ENCODE measurements at places on chromosomes 5 and 9. TPM values are rescaled to one million over a fixed set of nuclear protein-coding genes. Genes with fewer than 3 reads are reported as not detected.

- H3K4me1 ChIP-seq = no peaks in the 10 kb centered on the region
- no peaks in the 10 kb centered on the region for H3K36me3 ChIP-seq
- DNase-seq = no peak
- H3K4me3 ChIP-seq = no peak overlapping the region
Observed at GRCh38 chr5:145340099-145340498, 495.0 kb downstream of the PRELID2 start.

GRCh38 chr9:114397219-114397847 is 9.6 kb upstream of the AKNA start:
- peak overlapping the region; percentile 55 for H3K4me3 ChIP-seq
- H3K4me1 ChIP-seq = peaks cover 34% of the 10 kb centered on the region

DNA sequence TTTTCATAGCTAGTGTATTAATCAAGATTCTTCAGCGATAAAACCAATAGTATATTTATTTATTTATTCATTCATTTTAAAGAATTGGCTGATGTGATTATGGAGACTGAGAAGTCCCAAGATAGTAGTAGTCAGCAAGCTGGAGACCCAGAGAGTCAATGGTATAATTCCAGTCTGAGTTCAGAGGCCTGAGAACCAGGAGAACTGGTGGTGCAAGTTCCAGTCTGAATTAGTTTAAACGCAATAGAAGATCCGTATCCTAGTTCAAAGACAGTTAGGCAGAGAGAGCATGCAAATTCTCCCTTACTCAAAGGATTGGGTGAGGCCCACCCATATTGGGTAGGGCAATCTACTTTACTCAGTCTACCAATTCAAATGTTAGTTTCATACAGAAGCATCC is 364.2 kb upstream of the RPS23 start:
- peaks cover 9% of the 10 kb centered on the region for H3K4me1 ChIP-seq
- no peak overlapping the region for H3K27ac ChIP-seq
- H3K4me3 ChIP-seq = no peak overlapping the region
- DNase-seq = no peak

The ADRB2 gene
- 4.6 TPM for total RNA-seq

DNA sequence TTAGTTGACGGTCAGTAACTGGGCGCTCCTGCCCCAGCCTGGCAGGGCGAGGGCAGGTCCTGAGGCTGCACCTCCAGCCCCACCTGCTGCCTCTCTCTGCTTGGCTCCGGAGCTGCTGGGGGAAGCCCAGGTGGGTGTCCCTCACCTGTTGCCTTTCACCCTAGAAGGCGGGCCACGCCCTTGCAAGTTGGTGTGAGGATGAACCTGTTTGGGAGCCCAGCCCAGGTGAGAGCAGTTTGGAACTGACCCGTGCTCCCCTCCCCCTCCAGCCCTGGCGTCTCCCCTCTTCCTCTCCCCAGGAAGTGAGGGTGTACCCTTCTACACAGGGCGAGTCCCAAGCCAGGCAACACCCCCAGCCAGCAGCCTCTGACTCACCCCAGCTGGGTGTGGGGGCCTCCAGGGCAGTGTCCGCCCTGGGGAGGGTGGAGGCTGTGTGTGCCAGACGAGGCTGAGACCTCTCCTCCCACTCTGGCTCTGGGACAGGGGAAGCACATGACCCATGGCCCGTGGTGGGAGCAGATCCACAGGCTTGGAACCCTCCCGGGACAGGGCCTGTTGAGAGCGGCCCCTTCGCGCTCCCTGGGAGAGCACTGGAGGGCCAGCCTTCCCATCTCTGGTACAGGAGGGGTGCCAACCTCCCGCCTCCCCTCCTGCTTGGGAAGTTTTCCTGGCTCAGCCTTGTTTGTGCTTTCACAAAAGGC is 10.4 kb downstream of the LRRC8A start:
- peaks cover 22% of the 10 kb centered on the region for H3K4me1 ChIP-seq
- DNase-seq = peak; percentile 82

The DAB2IP gene
- total RNA-seq = 34.9 TPM

- H3K27me3 ChIP-seq = no peaks in the 10 kb centered on the region
- no peaks in the 10 kb centered on the region for H3K4me1 ChIP-seq
- H3K27ac ChIP-seq = no peak overlapping the region
- DNase-seq = no peak
Observed at GRCh38 chr5:101160002-101160401, 256.9 kb upstream of the ST8SIA4 start.

- no peaks in the 10 kb centered on the region for H3K36me3 ChIP-seq
- H3K27me3 ChIP-seq = no peaks in the 10 kb centered on the region
- no peak overlapping the region for H3K27ac ChIP-seq
- no peak for DNase-seq
- no peak overlapping the region for H3K4me3 ChIP-seq
Observed at GRCh38 chr9:116383133-116383532, 229.5 kb downstream of the PAPPA start.

The CYLC2 gene
- not detected for total RNA-seq

The SPOCK1 gene
- 30.6 TPM for total RNA-seq

The ARRDC1 gene
- total RNA-seq = 93.6 TPM

- no peaks in the 10 kb centered on the region for H3K4me1 ChIP-seq
- no peak overlapping the region for H3K4me3 ChIP-seq
- no peaks in the 10 kb centered on the region for H3K36me3 ChIP-seq
Observed at GRCh38 chr9:76693912-76694311, 70.3 kb upstream of the PCA3 start.

The CARD9 gene
- total RNA-seq = 1.3 TPM

The TRIM23 gene
- total RNA-seq = 17.5 TPM

- H3K4me1 ChIP-seq = no peaks in the 10 kb centered on the region
- H3K27ac ChIP-seq = no peak overlapping the region
- H3K4me3 ChIP-seq = no peak overlapping the region
- no peaks in the 10 kb centered on the region for H3K27me3 ChIP-seq
Observed at GRCh38 chr5:54001976-54002775, 308.2 kb downstream of the ARL15 start.

GRCh38 chr9:127873886-127874285 is 3.6 kb downstream of the AK1 start:
- peak; percentile 86 for DNase-seq
- H3K27ac ChIP-seq = no peak overlapping the region
- H3K4me1 ChIP-seq = peaks cover 45% of the 10 kb centered on the region
- H3K36me3 ChIP-seq = no peaks in the 10 kb centered on the region
- no peaks in the 10 kb centered on the region for H3K27me3 ChIP-seq
- no peak overlapping the region for H3K4me3 ChIP-seq

GRCh38 chr9:37369671-37370070 is 52.8 kb upstream of the GRHPR start:
- H3K4me3 ChIP-seq = no peak overlapping the region
- no peaks in the 10 kb centered on the region for H3K27me3 ChIP-seq
- no peak overlapping the region for H3K27ac ChIP-seq
- H3K36me3 ChIP-seq = no peaks in the 10 kb centered on the region
- no peaks in the 10 kb centered on the region for H3K4me1 ChIP-seq
- no peak for DNase-seq

- H3K4me1 ChIP-seq = peaks cover under 1% of the 10 kb centered on the region
- no peaks in the 10 kb centered on the region for H3K36me3 ChIP-seq
- DNase-seq = no peak
- H3K27ac ChIP-seq = no peak overlapping the region
- H3K4me3 ChIP-seq = no peak overlapping the region
- H3K27me3 ChIP-seq = no peaks in the 10 kb centered on the region
Observed at GRCh38 chr9:136609838-136610311, 52.8 kb upstream of the EGFL7 start.

The GLRA1 gene
- not detected for total RNA-seq

DNA sequence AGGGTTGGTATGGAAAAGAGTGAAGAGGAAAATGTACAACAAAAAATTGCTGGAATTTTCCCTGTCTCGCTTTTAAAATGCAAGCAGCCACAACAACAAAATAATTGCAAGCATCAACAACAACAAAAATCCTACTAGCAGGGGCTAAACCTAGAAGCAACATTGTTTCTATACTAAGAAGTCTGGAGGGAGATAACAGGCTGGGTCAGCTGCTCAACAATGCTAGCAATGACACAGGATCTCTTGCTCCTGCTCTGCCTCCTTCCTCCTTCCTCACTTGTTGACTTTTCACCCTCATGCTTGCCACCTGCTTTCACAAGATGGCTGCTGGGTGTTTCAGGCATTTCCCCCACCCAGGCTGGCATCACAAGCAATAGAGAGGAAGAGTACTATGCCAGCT is 7.6 kb upstream of the AOPEP start:
- H3K27ac ChIP-seq = no peak overlapping the region
- no peak for DNase-seq
- no peaks in the 10 kb centered on the region for H3K4me1 ChIP-seq
- H3K27me3 ChIP-seq = no peaks in the 10 kb centered on the region

DNA sequence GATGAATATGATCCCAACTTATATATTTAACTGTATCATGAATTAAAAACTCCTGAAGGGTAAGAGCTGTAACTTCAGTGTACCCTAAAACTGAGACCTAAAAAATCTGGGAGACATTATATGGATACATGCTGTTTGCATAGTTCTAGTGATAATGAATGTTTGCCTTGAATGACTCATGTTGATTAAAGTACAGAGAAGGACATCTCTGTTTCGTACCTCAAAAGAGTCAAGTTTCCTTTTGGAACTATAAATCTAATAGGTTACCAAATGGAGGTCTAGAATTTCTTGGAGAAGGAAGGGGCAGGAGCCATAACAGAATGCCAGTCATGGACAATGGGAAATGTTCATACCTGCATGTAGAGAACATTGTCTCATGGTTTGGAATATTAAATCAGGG is 168.1 kb downstream of the SNCAIP start:
- H3K4me1 ChIP-seq = peaks cover 7% of the 10 kb centered on the region
- no peak for DNase-seq
- no peaks in the 10 kb centered on the region for H3K27me3 ChIP-seq

DNA sequence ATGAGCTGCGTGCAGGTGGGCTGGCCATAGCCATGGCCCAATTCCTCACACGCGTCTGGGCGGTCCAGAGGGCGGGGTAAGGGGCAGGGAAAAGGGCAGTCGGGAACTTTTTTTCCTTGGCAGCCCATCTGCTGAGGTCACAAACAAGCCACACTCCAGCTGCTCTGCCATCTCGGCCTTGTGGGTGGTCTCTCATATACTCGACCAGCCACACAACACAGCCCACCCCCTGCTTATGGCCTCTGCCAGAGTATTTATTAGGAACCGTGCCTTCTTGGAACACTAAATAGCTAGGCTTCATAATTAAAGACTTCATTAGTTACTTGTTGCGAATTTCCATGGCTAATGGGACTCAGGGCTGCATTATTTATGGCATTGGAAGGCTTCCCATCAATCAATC is 98.5 kb upstream of the LHFPL2 start:
- H3K4me1 ChIP-seq = no peaks in the 10 kb centered on the region
- no peak overlapping the region for H3K27ac ChIP-seq
- H3K36me3 ChIP-seq = no peaks in the 10 kb centered on the region
- no peak overlapping the region for H3K4me3 ChIP-seq
- DNase-seq = no peak
- no peaks in the 10 kb centered on the region for H3K27me3 ChIP-seq

DNA sequence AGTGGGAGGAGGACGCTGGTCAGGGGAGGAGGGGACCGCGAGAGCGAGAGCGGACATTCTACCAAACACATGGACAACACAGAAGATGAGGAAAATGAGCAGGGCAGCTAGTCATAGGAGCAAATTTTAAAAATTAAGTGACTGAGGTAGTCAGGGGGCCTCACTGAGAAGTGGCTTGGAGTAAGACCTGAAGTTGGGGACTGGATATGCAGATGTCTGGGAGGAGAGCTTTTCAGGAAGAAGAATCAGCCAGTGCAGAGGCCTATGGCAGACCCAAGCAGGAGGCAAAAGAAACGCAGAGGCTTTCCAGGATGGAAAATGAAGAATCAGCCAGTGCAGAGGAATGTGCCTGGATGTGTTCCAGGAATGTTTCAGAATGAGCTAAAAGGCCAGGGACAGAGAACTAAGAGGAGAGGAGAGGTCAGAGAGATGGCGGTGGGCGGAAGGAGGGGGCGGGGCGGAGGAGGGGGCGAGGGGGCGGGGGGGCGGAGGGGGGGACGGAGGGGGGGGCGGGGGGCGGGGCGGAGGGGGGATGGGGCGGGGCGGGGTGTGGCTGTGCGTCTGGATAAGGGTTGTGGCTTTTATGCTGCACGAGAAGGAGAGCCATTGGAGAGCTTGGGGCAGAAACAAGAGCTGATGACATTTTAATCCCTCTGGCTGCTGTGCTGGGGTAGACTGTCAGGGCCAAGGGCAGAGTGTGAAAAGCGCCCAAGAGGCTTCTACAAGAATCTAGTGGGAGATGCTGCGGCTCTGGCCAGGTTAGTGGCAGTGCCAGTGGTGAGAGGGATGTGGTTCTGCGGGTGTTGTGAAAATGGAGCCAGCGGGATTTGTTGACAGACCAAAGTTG is 129.6 kb downstream of the KCNIP1 start:
- peak overlapping the region; percentile 49 for H3K27ac ChIP-seq
- DNase-seq = peak; percentile 76
- peaks cover 32% of the 10 kb centered on the region for H3K4me1 ChIP-seq
- no peaks in the 10 kb centered on the region for H3K27me3 ChIP-seq

GRCh38 chr5:111681414-111682120 is 75.4 kb downstream of the NREP start:
- H3K27ac ChIP-seq = peak overlapping the region; percentile 5
- H3K27me3 ChIP-seq = no peaks in the 10 kb centered on the region

DNA sequence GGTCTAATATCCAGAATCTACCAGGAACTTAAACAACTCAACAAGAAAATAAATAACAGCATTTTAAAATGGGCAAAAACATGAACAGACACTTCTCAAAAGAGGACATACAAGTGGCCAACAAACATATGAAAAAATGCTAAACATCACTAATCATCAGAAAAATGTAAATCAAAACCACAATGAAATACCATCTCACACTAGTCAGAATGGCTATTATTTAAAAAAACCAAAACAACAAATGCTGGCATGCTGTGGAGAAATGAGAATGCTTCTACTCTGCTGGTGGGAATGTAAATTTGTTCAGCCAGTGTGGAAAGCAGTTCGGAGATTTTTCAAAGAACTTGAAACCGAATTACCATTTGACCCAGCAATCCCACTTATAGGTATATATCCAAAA is 63.1 kb downstream of the ADAMTS6 start:
- no peaks in the 10 kb centered on the region for H3K4me1 ChIP-seq
- no peak for DNase-seq
- H3K27me3 ChIP-seq = no peaks in the 10 kb centered on the region

GRCh38 chr5:80784451-80784850 is 129.7 kb upstream of the DHFR start:
- H3K4me1 ChIP-seq = no peaks in the 10 kb centered on the region
- H3K36me3 ChIP-seq = no peaks in the 10 kb centered on the region
- no peaks in the 10 kb centered on the region for H3K27me3 ChIP-seq
- no peak overlapping the region for H3K27ac ChIP-seq
- H3K4me3 ChIP-seq = no peak overlapping the region

The SPAG8 gene
- total RNA-seq = 1.6 TPM

- H3K4me3 ChIP-seq = no peak overlapping the region
- H3K27ac ChIP-seq = no peak overlapping the region
- DNase-seq = no peak
Observed at GRCh38 chr5:171469326-171469725, 49.9 kb downstream of the FGF18 start.

GRCh38 chr9:8732367-8733075 is 932.9 kb upstream of the DMAC1 start:
- DNase-seq = no peak
- no peaks in the 10 kb centered on the region for H3K27me3 ChIP-seq
- peaks cover 3% of the 10 kb centered on the region for H3K4me1 ChIP-seq
- no peaks in the 10 kb centered on the region for H3K36me3 ChIP-seq

- H3K27ac ChIP-seq = peak overlapping the region; percentile 13
- no peaks in the 10 kb centered on the region for H3K27me3 ChIP-seq
- H3K36me3 ChIP-seq = no peaks in the 10 kb centered on the region
- no peak for DNase-seq
- peaks cover 32% of the 10 kb centered on the region for H3K4me1 ChIP-seq
- H3K4me3 ChIP-seq = no peak overlapping the region
Observed at GRCh38 chr9:97628668-97629067, 4.5 kb downstream of the TSTD2 start.
